Stimulated activated CD4-positive, alpha-beta T cell treated with anti-CD3 and anti-CD28 coated beads, Interleukin-1b, Interleukin-23, amount 100 ng/mL, for 4 hours (primary cell): ENCODE measurements at places on chromosomes 4 and X.

GRCh38 chr4:188160406-188160805, 21.2 kb downstream of the TRIML1 start:
- DNase-seq: no peak

GRCh38 chr4:111108153-111108552, 485.3 kb upstream of the PITX2 start:
- DNase-seq: no peak

GRCh38 chr4:165301833-165302232, 25.6 kb upstream of the MSMO1 start:
- no peak for DNase-seq

GRCh38 chr4:10629394-10629793, 55.2 kb downstream of the CLNK start:
- DNase-seq: no peak

DNA sequence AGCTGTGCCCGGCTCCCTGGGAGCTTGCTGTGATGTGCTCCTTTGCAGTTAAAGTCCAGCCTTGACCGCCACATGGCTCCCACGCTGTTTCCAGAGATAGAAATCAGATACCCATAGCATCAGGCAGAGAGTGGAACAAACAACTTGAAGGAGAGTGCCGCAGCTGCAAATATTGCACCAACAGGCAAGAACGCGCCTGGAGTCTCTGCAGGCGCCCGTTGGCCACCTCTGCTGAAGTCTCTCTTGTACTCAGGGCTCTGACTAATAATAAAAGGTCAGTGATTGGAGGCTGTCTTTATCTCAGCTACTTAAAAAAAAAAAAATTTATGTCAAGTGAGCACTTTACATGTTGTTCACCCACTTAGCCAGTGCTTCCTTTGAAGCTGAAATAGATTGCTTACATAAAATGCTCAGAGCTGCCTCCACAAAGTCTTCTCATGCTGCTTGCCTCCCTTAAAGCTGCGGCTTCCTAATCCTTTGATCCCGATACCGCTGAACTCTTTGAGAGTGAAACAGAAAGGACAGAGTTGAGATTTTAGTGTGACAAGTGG, 30.9 kb upstream of the TENM3 start:
- no peak for DNase-seq

GRCh38 chr4:56908206-56909085, 746 bp downstream of the REST start:
- DNase-seq: peak; percentile 69

DNA sequence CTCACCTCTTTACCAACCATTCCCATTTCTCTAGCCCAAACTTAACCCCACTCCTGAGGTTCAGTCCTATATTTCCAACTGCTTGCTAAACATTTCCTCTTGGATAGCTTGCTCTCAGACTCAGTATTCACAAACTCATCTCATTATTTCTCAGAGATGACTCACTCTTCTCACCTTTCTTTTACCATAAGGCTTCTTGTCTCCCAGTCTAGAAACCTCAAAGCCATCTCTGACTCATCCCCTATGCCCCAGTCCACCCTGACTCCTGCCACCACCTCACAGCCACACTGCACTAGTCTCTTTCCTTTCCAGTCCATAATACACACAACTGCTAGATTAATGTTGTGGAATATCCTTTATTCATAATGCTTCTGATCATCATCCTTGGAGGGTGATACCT, 4.8 kb downstream of the FRMPD3 start:
- DNase-seq: no peak

DNA sequence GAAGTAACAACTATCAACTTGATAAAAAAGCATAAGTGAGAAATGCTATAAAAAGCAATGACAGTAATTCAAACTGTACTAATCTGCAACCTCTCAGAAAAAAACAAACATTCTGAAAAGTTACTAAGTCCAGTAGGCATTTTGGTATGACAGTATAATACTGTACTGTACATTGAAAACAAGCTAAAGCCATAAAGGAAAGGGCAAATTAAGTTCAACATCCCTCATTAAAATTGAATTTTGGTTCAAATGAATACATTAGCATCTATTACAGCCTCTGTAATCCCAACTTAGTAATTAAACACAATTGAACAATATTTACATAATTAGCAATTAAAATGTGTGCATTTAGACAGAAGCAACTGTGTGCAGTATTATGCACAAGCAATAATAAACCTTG, 53.7 kb downstream of the C4orf46 start:
- no peak for DNase-seq

DNA sequence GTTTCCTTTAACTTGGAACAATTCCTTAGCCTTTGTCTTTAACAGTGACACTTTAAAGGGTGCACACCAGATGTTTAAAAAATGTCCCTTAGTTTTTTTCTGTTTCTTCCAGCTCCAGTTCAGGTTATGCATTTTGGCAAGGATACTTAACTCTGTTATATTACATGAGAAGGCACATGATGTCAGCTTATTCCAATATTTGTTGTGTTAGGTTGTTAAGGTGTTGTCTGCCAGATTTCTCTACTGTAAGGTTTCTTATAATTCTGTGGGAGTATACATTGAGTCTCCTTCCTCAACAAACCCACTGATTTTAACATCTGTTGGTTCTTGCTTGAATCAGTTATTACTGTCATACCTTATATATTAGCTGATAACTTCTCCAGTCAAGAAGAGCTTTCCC, 33.3 kb downstream of the REST start:
- DNase-seq: no peak

DNA sequence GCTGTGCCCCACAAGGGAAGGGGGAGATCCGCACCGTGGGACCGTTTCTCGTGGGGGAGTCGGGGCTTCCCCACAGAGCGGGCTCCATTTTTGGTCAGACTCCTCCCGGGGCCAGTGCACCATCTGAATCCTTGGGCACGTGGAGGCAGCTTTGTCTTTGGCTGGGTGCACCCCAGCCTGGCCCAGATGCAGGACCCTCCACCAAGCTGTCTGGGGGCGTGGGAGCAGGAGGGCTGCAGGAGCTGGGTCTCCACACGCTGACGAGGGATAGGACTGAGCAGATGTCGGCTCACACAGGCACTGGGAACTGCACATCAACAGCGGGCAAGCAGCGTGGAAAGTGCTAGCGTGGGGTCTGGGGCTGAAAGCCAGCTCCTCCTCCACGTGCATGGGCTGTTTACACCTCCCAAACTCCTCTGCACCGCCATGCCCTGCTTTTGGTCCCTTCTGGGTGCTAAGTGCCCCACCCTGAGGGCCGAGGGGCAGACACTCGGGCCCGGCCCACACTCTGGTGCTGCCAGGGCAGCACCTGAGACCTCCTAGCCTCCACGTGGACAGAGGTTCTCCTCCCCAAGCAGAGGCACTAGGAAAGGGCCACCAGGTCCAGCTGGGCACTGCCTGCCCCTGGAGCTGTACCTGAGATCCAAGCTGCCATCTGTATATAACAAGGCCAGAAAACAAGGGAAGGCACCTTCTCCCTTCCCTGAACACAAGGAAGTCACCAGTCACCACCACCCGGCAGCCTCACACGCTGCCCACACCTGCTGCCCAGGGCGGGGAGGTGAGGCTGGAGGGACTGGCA, 13.8 kb downstream of the DGKQ start:
- no peak for DNase-seq

GRCh38 chrX:20593402-20593801, 326.7 kb upstream of the RPS6KA3 start:
- DNase-seq: no peak

GRCh38 chr4:176363072-176363471, 43.3 kb downstream of the SPCS3 start:
- no peak for DNase-seq

GRCh38 chr4:103197765-103198110, 405 bp downstream of the CENPE start:
- no peak for DNase-seq

GRCh38 chrX:110228453-110228852, 89.4 kb downstream of the AMMECR1 start:
- no peak for DNase-seq

DNA sequence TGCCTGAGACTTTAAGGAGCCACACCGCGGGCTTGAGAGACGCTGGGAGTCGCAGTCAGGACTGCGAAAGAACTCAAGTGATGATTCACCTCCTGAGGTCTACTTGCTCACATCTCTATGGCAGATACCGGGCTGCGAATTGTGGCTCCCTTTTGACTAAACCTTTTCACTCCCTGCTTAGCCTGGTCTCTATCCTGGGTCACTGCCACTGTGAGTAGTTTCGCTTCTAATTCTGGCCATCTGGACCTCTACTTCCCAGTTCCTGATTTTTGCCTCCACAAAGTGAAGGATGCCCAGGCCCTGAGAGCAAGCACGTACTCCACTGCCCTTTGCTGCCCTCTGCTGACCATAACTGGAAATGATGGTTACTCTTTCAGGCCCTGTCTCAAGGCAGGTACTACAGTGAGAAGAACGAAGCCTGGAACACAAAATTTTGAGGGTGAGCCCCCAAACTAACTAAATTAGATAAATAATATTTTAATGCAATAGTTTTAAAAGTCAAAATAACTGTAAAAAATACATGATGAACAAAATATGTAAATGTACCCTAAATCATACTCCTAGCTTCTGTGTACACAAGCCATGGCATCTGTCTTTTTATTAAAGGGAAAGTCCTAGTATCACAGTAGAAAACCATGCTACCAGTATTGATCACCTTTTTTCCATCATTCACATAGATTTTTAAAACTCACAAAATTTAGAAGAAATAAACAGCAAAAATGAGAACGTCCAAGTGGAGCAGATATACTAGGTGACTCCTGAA, 16.7 kb downstream of the MAD2L1 start:
- peak; percentile 24 for DNase-seq

- DNase-seq: no peak
These were observed 16.1 kb upstream of the TASL start for GRCh38 chrX:30593440-30594200.

DNA sequence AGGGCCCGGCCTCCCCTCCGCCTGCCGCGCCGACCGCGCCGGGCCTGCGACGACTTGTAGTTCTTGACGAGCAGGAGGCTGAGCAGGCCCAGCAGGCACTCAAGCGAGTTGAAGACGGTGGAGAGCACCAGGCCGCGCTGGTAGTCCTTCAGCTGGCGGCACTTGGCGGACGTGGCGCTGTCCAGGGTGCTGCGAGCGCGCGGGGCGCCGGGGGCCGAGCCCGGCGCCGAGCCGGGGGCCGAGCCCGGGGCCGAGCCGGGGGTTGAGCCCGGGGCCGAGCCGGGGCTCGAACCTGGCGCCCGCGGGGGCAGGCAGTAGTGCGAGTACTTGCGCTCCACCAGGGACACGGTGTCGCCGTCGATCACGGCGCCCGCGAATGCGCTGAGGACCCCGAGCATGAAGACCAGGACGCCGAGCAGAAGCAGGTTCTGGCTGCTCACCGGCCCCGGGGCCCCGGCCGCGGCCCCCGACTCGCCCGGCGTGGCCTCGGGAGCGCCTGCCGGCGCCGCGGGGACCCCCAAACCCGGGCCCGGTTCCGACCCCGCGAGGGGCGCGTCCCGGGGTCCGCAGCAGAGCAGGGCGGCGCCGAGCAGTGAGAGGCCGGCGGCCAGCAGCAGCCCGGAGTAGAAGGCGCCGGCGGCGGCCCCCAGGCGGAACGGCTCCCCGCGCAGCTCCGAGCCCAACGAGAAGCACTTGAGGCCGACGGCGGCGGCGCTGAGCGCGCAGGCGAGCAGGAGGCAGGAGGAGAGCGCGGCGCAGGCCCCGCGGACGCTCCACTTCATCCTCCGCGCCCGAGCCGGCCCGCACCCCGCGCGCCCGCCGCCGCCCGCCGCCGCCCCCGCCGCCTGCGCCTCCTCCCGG, 584 bp downstream of the TMEM271 start:
- DNase-seq: no peak

- DNase-seq: no peak
These were observed 485.7 kb upstream of the HS3ST1 start for GRCh38 chr4:11914406-11914805.

- DNase-seq: no peak
These were observed 22.7 kb upstream of the PSAPL1 start for GRCh38 chr4:7457201-7458065.

GRCh38 chr4:25896776-25897539, 17.1 kb upstream of the SMIM20 start:
- DNase-seq: no peak

DNA sequence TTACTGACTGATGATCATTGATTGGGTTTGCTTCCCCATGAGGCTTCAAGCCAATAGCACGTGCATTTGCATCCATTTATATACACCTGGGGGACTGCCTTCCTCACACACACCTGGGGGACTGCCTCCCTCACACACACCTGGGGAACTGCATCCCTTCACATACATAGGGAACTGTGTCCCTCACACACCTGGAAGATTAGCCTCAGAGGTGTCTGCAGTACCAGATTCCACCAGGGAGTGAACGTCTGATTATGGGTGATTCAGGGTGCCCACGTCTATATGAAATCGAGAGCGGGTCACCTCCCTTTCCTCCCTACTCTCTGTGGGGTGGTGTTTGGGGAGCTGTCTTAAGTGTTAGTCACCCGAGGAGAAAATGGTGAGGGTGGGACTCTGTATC, 16.9 kb downstream of the CD99 start:
- DNase-seq: no peak

DNA sequence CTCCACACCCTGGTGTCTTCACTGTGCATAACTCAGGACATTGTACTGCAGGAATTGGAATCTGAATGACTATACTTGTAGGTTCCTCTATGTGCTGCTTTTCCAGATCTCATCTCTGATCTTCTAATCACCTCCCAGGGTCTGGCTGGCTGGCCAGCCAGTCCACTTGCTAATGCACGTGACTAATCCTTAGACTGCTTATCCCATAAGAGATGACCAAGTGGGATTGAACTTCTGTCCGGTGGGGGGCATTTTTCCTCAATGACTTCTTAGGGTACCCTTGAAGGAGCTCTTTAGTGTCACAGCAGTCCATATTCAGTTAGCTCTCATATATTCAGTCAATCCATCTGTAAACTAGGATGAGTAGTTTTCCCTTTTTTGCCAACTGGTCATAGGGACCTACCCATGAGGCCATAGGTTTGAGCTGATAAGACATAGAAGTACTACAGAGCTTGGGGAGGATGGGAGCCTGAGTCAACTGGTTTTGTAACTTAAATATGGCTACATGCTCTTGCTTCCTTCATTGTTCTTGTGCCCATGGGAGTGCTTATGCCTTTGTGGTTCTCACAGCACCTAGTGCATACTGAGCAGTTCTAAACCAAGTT, 71.9 kb upstream of the WDR1 start:
- DNase-seq: no peak

- DNase-seq: no peak
These were observed 48.8 kb downstream of the CLDN34 start for GRCh38 chrX:10015723-10016518.

DNA sequence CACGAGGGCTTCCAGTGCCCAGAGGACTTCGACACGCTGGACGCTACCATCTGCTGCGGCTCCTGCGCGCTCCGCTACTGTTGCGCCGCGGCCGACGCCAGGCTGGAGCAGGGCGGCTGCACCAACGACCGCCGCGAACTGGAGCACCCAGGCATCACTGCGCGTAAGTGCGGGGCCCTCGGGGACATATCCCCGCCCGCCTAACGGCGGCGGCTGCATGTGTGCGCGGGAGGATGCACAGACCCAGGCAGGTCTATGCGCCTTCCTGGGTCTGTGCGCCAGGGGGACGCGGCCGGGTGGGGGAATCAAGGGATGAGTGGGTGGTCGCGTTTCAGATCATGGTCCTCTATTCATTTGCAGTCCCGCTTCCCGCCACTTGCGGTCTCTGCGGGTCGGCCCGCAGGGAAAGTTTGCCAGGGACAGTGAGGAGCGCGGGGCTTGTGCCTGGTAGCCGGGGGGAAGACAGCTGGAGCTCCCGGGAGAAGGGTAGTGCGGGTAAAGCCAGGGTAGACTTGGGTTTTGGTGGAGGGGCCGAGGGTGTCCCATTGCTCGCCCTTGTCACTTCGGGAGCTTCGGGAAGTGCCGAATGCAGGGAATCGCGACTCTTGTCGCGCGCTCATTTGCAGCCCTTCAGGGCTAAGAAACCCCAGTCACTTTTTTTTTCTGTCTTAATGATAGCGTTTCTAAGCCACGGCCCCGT, 1.0 kb downstream of the SHISA3 start:
- DNase-seq: no peak

- peak; percentile 3 for DNase-seq
These were observed 458 bp downstream of the GRIPAP1 start for GRCh38 chrX:49001521-49002090.
